Stimulated activated CD4-positive, alpha-beta T cell treated with anti-CD3 and anti-CD28 coated beads, Interleukin-1b, Interleukin-23, amount 100 ng/mL, for 1 hour (primary cell): ENCODE measurements at places on chromosomes 4 and X.

GRCh38 chr4:186725469-186726425, 2.1 kb upstream of the FAT1 start:
- no peak for DNase-seq

DNA sequence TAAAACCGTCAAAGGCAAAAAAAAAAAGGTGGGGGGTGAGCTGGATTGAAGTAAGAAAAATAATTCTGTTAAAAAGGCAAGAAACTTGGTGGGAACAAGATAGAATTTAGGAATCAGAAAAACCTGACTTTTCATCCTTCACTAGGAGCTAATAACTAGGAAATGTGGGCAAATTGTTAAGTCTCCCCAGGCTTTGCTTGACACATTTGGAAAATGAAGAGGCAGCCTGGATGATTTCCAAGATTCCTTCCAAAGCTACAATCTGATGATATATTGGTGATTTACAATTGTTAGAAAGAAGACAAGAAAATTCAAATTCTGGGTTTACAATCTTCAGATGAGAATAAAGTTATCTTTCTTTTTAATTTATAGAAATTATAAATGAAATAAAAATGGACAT, 1062.5 kb downstream of the ADGRL3 start:
- no peak for DNase-seq

- DNase-seq = no peak
Measured at GRCh38 chrX:149275836-149276235, 229.3 kb downstream of the IDS start.

DNA sequence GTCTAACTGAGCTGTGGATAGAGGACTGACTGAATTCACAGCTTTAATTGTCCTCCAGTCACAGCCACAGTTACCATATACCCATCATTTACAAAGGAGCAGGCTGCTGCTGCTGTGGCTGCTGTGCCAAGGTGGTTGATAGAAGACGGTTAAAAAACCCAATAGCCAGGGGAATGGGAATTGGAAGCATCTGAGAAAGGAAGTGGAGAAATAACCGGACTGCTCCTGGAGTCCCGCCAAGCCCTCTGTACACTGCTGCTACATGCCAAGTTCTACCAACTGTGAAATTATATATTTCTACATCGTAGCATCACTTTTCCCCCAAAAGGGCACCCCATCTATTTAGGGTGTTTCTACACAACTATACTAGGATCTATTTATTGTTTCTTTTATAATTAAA, 279.7 kb upstream of the ARX start:
- no peak for DNase-seq

GRCh38 chr4:113636438-113636818, 125.1 kb downstream of the CAMK2D start:
- DNase-seq = no peak

- no peak for DNase-seq
Measured at GRCh38 chr4:173777921-173778320, 247.9 kb upstream of the HAND2 start.
